ENCODE measurements at places on chromosomes 6 and 20. TPM values are rescaled to one million over a fixed set of nuclear protein-coding genes. Genes with fewer than 3 reads are reported as not detected.

DNA sequence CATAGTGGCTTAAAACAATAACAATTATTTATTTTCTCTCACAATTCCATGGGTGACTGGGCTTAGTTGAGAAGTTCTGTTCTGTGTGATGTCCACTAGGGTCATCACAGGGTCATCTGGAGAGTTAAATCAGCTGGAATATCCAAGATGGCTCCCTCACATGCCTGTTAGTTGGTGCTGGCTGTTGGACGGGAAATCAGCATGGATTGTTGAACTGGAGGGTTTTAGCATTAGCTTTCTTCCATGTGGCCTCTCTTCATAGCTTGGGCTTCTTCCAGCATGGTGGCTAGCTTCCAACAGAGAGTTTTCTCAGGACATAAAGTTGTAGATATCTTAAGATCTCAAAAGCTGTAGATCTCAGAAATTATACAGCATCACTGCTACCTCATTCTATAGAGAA lies 19.6 kb downstream of the MARCKS start:
- no peak for DNase-seq

GRCh38 chr6:140311146-140311545 lies 936.7 kb upstream of the CITED2 start:
- DNase-seq: no peak

- DNase-seq: no peak
Observed at GRCh38 chr20:23669866-23670265, 19.0 kb downstream of the CST4 start.

- DNase-seq: no peak
Observed at GRCh38 chr20:18055261-18055660, 2.5 kb downstream of the OVOL2 start.

- peak; percentile 53 for DNase-seq
Observed at GRCh38 chr6:106927531-106928398, 46.8 kb downstream of the CD24 start.

DNA sequence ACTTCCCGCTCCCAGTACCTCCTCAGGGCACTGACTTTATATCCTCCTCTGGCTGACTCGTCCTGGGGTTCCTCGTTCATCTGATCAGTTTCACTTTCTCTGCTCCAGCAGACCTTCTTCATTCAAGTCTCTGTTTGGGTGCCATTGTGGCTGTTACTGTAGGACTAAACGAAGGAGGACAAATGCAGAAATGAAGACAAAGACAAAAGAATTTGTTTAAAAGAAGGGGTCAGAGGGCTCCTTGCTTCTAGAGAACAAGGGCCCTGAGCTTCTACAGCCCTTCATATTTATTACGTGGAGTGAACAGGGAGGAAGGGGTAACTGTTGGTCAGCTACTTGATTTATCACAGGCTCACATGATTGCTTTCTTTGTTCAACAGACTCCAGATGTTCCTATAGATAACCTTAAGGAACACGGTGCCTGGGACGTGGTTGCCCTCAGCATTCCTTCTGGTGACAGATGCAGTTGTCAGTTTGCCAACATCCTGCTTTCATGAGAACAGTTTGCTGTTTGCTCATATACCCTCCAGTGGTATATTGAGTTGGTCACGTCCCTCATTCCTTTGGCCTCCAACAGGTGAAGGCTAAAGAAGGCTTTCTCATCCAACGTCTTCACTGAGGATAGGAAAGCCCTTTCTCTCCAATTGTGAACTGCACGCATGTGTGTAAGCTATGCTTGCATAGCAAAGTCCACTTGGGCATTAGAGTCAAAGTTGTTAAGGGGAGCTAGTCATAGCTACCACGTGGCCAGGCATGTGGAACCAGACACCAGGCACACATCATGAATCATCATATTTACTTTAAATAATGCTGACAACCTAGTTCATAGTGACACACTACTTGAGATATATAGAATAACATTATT lies 69.1 kb upstream of the BTN3A2 start:
- peak; percentile 90 for DNase-seq

GRCh38 chr6:62037445-62037844 lies 248.6 kb downstream of the KHDRBS2 start:
- no peak for DNase-seq

- peak; percentile 29 for DNase-seq
Observed at GRCh38 chr6:90466154-90466940, 120.5 kb downstream of the MAP3K7 start.

DNA sequence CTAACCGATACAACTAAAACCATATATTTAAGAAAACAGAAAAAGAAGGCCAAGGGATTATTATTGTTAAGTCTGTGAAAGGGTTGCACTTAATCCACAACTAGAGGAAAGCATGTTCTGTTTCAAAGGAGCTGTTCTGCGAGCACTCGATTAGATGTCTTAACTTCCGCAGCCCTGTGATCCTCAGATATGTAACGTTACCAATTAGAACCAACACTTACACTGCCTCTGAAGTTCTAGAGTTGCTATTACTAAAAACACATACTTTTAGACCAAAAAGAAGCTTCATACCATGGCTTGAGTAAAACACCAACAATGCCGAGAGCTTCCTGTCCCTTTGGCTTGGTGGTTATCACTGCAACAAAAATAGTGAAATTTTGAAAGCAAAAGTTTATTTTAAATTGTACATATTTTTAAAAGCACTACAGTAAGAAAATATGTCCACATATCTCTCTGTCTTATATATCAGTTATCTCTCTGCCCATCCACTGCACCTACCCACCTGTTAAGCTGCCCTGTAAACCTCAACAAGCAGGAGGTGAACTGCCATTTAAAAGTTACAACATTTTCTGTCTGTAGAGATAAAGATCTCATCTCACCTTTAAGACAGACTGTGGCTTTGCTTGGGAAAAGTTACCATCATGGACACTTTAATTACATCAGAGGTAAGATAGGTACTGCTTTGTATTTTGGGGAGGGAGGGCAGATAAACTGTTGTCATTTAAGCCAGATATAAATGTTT lies 7.1 kb upstream of the DUSP22 start:
- no peak for DNase-seq

DNA sequence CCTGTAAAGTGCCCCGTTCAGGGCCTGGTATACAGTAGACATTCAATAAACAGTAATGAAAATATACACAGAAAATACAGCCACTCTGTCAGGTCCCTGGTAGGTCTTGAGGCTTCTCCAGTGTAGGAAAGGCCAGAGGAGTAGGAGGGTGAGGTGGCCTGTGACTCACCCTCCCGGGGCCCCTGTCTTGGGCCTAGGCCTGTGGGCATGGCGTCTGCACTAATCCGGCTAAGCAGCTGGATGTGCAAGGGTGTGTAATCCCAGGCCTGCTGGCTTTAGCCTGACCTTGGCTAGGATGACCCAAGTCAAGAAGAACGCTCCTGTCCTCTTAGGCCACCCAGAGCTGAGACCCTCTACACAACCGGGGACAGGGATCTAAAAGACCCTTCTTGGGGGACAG lies 84.9 kb downstream of the KCNB1 start:
- DNase-seq: peak; percentile 65

- peak; percentile 36 for DNase-seq
Observed at GRCh38 chr6:79546186-79546585, 9.0 kb upstream of the LCA5 start.

- DNase-seq: no peak
Observed at GRCh38 chr6:39634646-39635341, 90.4 kb downstream of the KIF6 start.

GPR63 gene
- total RNA-seq: 3.0 TPM

RAET1G gene
- 0.86 TPM for total RNA-seq

SLC52A3 gene
- 3.0 TPM for total RNA-seq

ARMC2 gene
- 4.0 TPM for total RNA-seq

NRSN2 gene
- 19.2 TPM for total RNA-seq

Measured in Daoy (cell line).